ENCODE measurements at places on chromosomes 1 and 21.

DNA sequence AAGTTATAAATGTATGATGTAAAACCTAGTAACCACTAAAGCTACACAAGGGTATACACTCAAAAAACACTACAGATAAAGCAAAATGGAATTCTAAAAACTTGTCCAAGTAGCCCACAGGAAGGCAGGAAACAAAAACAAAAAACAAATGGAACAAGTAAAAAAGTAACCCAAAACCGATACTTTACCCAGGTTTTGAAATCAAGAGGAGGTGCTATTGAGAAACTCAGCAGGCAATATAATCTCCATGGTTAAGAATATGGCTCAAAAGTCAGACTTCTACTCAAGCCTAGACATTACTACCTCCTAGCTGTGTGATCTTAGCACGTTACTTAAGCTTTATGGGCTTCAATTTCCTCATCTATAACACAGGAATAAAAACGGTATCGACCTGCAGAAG, 13.3 kb downstream of the RBBP5 start:
- DNase-seq = no peak

DNA sequence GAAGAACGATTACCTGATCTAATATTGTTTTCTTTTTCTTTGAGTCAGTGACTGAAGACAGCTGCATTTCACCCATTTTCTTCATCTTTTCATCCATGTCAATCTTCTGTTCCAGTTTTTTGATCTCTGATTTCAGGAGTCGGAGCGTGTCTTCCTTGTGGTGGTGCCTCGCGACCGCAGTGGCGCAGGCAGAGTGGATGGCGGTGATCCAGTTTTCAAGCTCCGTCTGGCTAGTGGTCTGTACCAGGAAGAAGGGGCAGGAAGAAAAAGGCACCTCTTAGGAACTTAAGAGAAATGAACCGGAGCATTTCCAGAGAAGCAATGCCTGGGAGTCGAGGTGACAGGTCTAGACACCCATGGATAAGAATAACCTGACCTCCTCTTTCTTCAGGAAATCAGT, 118.3 kb downstream of the TIAM1 start:
- DNase-seq = no peak

GRCh38 chr21:33208534-33208933, 21.2 kb upstream of the IFNAR2 start:
- no peak for DNase-seq

DNA sequence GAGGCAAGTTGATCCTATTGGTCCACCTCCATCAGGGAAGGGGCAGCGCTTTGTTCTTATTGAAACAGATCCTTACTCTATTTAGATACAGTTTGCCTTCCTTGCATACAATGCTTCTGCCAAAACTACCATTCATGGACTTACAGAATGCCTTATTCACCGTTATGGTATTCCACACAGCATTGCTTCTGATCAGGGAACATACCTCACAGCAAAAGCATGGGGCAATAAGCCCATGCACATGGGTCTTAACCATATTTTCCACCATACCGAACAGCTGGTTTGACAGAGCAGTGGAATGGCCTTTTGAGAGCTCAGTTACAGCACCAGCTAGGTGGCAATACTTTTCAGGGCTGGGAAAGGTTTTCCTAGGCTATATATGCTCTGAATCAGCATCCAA, 544.8 kb upstream of the ADGRL4 start:
- no peak for DNase-seq

- DNase-seq = no peak
Measured at GRCh38 chr1:167249702-167250101, 29.0 kb downstream of the POU2F1 start.

DNA sequence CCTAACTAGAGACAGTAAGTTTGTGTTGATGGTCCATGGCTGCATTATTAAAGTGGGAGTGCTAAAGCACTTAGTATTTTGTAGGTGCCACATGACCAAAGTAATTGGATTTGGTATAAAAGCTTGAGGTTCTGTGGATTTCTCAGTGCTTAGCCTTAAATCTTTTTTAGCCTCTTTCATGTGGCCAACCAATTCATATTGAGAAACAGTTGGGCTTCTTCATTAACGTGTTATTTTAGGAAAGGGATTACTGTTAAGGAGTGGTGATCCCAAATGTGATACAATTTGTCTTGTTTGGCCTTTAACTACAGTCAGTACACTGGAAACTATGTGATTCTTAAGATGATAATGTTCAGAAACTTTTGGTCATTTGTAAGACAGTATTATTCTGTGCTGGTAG, 25.5 kb downstream of the MAN1A2 start:
- no peak for DNase-seq

- DNase-seq = peak; percentile 18
Measured at GRCh38 chr1:53379662-53380002, 51.8 kb upstream of the LRP8 start.

- no peak for DNase-seq
Measured at GRCh38 chr1:201827321-201828216, 1.4 kb upstream of the IPO9 start.
